ENCODE measurements at places on chromosomes 5 and 9.

- DNase-seq: no peak
Measured at GRCh38 chr9:1171546-1171945, 121.4 kb downstream of the DMRT2 start.

GRCh38 chr9:134059661-134060395 lies 8.0 kb downstream of the BRD3 start:
- DNase-seq: peak; percentile 13

DNA sequence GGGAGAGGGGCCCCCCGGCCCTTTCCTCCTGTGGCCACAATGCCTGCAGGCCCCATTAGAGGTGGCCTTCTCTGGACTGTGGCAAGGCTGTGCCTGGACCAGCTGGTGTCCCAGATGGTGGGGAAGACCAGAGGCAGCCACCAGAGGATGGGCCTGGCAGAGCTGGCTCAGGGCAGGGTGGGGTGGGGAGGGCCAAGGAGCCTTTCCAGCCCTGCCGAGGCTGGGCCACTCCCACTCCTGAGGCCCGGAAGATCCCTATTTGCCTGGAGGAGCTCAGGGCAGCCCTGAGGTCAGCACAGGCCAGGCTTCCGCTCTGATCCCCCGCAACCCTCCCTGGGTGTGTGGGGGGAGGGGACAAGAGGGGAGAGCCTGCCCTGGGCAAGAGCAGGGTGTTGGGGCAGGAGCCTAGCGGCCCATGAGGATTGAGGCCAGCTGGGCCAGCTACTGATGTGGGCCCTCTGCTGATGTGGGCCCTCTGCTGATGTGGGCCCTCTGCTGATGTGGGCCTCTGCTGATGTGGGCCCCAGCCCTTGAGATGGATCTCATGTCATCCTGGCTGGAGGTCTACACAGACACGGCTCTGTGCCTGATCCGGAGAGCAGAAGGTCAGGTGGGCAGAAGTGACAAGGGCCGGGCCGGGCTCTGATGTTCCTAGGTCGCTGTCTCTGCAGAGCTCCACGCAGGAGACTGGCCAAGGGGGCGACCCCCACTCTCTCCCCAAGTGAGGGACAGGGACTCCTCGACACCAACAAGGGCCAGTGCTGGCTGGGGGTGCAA lies 6.0 kb downstream of the MRPS2 start:
- no peak for DNase-seq

- no peak for DNase-seq
Measured at GRCh38 chr5:165175041-165175440, 1669.6 kb downstream of the MAT2B start.

DNA sequence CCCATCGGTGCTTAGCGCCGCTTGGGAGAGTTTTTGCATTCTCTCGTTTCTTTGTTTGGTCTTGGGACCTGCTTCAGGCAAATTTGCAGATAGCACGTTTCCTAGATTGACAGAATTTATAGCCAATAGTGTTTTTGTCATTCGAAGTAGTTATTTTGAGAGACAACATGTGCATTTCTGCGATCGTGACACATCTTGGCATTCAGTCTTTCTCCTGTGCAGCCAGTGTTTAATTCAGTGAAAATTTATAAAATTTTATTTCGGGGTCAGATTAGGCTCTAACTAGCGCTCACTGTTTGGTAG lies 830 bp downstream of the PRRC1 start:
- DNase-seq: peak; percentile 33

- DNase-seq: peak; percentile 3
Measured at GRCh38 chr5:154298065-154298464, 107.5 kb downstream of the GALNT10 start.

GRCh38 chr5:115418788-115419187 lies 122.3 kb upstream of the CCDC112 start:
- no peak for DNase-seq

GRCh38 chr9:128108269-128109049 lies 19.1 kb downstream of the PTGES2 start:
- no peak for DNase-seq

- no peak for DNase-seq
Measured at GRCh38 chr9:6415266-6415665, 2.3 kb downstream of the UHRF2 start.

DNA sequence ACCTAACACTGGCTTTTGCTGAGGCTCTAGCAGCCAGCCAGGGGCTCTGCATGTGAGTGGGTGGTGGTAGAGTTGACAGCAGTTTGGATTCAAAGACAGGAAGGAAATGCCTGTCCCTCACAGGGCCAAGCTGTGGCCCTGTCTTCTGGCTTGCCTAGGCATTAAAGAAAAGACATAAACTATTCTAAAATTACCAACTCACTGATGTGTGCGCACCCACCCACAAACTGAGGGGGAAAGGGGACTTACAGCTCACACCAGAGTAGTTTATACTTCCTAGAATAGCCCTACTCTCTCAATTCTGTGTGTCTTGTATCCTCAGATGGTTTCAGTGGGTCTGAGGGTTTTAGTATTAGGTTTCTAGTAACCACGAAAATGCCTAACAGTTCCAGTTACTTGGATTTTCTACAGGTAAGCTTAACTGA lies 18.3 kb upstream of the IL13 start:
- DNase-seq: no peak

GRCh38 chr5:3364433-3364832 lies 231.2 kb upstream of the IRX1 start:
- no peak for DNase-seq

DNA sequence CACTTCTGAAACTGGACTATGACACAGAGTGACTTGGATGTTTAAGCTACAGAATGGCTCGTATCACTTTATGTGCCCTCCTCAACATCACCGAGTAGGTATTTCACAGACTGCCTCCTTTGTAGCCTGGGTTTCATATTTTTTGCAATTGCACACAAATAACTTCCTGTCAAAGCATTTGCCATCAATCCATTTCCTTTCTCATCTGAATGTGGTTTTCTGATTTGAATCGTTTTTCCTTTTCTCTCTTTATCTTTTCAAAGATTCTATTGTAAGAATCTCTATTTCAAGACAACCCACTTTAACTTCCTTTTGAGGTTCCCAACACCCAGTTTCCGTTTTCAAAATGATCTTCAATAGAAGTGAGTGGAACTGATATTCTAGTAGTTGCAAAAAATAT lies 563.8 kb upstream of the ARRDC3 start:
- no peak for DNase-seq

DNA sequence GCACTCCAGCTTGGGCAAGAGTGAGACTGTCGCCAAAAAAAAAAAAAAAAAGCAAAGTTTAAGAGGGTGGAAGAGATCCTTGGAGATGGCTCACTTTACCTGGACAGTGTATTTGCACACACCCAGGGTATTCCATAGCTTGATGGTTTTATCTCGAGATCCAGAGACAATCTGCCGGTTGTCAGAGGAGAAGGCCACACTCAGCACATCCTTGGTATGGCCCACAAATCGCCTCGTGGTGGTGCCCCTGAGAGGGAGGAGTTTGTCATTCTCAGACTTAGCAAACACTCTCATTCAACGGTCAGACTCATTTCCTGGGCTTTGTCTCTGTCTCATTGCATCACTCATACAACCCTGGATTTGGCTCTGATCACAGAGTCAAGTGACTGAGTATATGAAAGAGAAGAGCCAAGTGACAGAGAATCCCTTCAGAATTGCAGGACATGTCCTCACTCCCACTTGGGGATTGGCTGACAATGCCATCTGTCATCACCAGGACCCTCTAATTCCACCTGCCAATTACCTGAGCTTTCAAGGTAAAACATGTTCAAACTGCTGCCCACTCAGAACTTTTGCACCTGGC lies 2.2 kb downstream of the RACK1 start:
- peak; percentile 42 for DNase-seq

GRCh38 chr9:112731971-112732370 lies 14.1 kb upstream of the INIP start:
- DNase-seq: no peak

DNA sequence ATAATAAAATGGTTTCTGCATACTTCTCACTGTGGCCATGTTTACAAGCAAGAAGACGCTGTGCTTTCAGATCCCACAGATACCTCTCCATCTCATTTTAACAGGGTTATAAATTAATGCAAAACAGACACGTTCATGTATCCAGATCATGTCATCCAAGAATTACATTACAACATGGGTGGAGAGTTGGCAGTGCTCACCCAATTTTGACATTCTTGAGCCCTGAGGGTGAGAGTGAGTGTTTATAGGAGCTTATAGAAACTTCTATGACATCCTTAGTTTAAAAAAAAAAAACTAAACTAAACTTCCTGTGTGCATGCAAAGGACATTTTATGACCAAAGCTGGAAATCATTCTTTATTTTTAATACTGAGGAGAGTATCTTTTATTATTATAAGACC lies 9.1 kb downstream of the PRKACG start:
- DNase-seq: no peak

Data from CD4-positive, alpha-beta T cell treated with Interleukin-1 beta for 1 hour (primary cell).